EL (cell line): ENCODE measurements at places on chromosomes 13 and 19.

GRCh38 chr19:51737924-51738323, 13.8 kb downstream of the FPR1 start:
- DNase-seq = no peak

DNA sequence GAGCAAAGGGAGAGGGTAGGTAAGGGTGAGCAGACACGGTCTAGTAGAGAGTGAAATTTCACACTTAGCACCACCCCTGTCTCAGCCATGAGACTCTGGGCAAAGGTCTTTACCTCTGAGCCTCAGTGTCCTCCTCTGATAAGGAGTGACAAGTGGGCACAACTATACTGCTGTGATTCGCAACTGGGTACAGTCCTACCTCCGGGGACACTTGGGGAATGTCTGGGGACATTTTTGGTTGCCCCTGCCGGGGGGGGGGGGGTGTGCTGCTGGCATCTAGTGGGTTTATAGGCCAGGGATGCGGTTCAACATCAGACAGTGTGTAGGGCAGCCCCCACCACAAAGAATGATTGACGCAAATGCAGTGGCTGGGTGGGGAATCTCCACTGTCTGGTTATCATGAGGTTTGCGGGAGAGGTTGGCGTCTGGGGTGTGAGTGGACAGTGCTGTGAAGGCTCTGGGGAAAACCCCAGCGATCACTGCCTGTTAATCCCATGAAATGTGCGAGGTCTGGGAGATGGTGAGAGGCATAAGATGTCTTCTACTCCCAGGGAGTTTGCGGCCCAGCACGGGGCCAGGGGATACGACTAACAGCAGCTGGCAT, 4.3 kb downstream of the NACC1 start:
- DNase-seq = no peak

DNA sequence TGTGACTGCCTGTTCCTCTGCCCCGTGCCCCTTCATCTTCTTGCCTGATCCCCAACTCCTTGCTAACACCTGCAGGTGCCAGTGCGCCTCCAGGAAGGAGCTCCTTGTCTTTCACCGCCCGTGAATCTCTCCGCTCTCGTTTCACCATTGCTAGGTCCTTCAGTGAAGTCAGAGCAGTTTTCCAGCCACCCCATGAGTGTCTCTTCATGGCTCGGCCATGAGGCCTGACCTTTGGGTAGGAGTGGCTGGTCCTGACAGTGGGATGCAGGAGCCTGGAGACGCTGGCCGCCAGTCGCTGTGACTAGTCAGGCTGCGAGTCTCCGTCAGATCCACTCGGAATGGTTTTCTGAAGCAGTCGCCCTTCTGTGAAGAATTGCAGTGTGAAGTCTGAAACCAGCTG, 43.8 kb downstream of the ING1 start:
- DNase-seq = no peak

DNA sequence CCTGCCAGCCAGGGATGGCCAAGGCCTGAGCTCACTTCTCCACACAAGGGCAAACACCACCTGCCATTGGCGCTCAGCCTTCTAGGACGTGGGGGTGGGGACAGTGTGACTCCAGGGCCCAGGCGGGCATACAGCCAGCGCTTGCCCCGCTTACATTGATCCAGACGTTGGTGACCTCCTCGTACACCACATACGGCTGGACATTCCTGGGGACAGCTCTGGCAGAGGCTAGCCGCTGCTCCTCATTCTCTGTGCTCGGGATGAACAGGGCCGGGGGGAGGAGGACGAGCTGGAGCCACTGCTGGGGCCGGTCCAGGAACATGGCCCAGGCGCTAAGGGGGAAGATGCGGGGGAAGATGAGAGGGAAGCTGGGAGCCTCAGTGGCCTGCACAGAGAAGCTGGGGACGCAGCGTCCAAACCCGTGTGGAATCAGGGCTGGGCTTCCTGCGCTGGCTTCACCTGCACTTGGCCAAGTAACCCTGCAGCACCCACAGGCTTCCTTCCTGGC, 25.1 kb upstream of the MYDGF start:
- no peak for DNase-seq

DNA sequence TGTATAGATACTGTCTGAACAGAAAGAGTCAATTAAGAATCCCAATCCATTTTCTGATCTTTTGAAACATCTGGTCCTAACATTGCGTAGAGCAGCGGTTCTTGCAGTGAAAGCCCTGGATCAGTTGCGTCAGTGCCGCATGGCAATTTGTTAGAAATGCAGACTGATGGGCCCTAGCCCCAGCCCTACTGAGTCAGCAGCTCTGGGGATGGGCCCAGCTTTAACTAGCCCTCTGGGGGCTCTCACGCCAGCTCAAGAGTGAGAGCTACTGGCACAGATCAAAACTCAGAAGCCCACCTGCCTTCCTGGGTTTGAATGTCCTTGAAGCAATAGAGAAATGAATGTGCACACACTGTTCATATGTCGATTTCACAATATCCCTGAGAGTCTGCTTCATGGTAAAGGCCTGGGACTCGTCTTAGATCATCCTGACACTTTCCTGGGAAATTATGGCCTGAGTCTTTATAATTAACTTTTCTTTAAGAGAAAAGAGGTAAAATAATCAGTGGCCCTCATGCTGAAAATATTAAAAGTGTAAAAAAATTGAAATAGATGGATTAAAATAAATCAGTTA, 206.8 kb upstream of the TMTC4 start:
- DNase-seq = no peak

DNA sequence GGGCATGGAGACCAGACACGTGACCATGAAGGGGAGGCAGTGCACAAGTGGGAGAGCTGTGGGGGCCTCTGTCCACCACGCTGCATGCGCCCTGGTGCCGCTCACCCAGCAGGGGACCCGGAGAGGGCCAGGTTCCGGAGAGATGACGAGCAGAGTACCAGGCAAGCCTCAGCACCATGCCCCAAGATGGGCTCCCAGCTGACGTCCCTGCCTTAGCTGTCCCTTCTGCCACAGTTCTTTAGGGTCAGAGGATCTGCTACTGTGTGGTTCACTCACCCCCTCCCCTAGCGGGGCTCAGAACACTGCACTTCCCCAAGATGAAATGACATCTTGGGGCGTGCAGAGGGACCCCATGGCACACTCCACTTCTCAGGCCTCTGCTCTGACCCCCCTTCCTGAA, 9.6 kb upstream of the PRKD2 start:
- no peak for DNase-seq
